ENCODE measurements at places on chromosomes 1 and 21.

DNA sequence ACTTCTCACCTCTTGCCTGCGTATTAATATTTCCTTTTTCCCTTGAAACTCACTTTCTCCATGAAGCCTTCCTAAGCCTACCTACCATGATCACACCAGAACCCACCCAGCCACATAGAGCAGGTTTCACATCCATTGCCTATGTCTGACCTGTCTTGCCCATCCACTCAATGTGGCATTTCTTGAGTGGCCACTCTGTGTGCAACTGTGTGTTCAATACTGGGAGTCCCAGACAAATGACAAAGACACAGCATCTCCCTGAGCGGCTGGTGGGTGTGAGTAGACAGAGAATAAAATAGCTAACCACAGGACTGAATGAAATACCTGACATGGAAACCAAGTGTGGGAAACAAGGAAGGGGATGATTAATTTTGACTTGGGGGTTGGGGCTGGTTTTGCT, 3.1 kb downstream of the PTGFRN start:
- no peak for DNase-seq

DNA sequence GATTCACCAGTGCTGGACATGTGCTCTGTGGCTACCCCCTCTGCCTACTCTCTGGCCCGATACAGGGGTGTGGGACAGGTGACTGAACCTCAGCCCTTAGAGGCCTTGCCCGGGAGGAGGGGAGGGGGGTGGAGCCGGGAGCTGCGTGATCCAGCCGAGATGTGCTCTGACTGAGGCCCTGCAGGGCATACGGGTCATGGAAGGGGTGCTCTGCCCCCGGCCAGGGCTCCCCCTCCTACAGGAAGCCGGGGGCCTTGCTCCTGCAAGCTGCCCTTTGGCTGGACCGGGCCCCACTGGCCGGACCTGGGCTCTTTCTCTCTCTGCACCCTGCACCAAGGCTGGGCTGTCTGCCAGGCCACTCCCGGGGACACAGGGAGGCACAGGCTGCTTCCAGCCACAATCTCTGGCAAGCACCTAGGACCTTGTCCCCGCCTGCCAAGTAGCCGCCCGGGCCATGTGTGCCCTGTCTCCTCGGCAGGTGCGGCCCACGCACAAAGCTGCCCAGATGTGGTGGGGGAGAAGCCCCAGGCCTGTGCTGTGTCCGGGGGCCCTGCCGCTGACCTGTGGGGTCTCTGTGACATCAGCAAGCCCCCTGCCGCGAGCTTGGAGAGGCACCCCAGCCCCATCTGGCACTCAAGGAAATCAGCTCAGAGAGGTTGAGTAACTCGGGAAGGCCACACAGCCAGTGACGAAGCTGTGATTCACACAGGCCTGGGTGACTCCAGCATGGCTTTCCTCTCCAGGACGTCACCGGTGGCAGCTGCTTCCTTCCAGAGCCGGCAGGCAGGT, 1.5 kb downstream of the SCNN1D start:
- peak; percentile 53 for DNase-seq

GRCh38 chr1:52164604-52165003, 22.7 kb downstream of the ZFYVE9 start:
- no peak for DNase-seq

- DNase-seq = peak; percentile 86
Measured at GRCh38 chr1:94022471-94023189, 98.3 kb downstream of the ABCA4 start.

DNA sequence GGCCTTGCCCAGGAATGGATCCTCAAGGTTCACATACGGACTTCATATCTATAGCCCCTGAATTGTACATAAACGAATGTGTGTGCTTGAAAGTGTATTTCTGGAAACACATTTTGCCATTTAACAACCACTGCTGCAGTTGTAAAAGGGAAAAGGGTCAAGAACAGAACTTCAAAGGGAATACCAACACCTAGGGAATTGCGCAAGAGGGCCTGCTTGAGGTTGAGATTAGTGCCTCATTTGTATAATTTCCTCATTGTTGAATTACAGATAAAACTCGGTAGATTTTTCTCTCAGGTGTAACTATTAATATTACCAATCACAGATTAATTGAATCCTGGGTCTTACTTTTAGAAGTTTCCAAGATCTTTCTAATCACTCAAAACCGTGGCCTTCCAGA, 6.1 kb downstream of the NCF2 start:
- DNase-seq = no peak

DNA sequence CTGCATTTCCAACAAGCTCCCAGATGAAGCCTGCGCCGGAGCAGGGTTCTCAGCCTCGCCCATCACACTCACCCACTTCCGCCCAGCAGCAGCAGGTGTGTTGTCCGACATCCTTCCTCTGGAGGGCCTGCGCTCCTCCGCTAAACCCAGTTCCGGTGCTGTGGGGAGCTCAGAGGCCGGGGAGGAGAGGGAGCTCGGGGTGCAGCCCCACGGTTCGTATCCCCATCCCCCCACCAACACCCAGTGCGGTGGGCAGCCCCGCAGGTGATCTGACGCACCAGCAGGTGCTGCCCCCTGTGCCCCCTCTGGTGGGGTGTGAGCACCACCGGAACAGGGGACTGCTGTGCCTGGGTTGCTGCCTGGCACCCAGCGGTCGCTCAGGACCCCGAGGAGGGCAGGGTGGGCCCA, 3.4 kb upstream of the PEX10 start:
- DNase-seq = peak; percentile 39

DNA sequence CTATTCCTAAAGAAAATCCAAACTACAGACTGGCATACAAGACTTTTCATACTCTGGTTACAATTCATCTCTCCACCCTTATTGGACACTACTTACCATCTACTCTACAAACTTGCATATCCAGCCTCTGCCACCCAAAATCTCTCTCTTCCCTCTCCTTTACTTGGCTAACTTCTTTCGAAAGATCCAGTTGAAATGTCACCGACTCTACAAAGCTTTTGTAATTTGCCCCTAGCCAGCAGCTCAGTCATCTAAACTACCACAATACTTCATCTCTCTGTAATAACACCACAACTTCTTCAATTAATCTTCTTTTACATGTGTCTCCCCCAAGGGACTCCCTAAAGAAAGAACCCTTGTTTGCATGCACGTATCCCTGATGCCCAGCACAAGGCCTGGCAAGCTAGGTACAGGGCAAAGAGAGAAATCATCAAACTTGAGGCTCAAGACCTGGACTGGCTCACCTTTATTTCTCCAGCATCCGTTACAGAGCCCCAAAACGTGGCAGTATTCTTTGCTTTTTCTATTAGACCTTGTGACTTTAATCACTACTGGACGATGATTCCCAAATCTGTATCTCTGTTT, 2.7 kb downstream of the ZBTB21 start:
- DNase-seq = no peak

GRCh38 chr1:203276916-203277545, 28.3 kb upstream of the BTG2 start:
- no peak for DNase-seq

- DNase-seq = no peak
Measured at GRCh38 chr1:24713176-24713575, 32.1 kb upstream of the CLIC4 start.
